ENCODE measurements at places on chromosomes 2 and 18.
A peak's percentile ranks its signal among the peaks of the same experiment; 100 is the strongest.

GRCh38 chr2:223227338-223227737 lies 175.3 kb downstream of the KCNE4 start:
- peak; percentile 80 for DNase-seq

DNA sequence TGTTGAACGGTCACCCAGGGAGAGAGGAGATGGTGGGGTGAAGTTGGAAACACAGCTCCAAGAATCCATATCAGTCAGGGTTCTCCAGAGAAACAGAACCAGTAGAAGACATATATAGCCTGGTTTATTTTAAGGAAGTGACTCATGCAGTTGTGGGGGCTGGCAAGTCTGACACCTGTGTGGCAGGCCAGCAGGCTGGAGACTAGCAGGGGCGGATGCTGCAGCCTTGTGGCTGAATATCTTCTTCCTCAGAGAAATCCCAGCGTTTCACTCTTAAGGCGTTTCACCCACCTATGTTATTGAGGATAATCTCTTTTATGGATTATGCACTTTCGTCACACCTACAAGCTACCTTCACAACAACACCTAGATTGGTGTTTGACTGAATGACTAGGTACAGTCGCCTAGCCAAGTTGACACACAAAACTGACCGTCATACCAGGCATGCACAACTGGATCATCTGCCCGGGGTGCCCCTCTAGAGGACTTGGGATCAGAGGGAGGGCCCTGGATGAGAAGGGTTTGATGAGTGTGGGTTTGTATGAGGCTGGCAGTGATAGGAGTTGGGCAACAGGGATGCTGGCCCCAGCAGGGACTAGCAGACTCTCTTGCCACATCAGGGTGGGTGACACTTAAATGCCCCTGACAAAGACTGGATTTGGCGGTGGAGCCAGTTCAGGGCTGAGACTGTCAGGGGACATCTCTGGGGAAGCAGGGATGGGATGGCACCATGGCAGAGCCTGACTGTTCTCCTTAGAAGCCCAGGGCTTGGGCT lies 23.4 kb downstream of the MROH2A start:
- no peak for DNase-seq

DNA sequence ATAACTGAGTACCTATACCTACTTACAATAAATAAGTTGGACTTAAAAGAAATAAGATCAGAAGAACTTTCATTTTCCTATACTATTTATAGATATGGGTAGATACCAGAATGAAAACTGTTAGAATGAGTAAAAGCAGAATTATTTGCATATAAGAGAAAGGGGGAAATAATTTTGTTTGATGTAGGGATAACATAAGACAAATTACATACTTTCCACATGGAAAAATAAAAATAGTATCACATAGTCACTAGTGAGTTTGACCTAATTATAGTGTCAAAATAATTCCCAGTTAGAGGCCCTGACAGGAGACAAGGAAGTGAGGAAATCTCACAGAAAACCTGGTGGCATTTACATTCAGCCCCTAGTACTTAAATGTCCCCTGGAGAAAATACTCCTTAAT lies 28.6 kb downstream of the KCMF1 start:
- no peak for DNase-seq

- no peak for DNase-seq
Observed at GRCh38 chr2:5285872-5286769, 406.1 kb upstream of the SOX11 start.

- DNase-seq, result no peak
Observed at GRCh38 chr2:71877636-71878035, 270.0 kb downstream of the CYP26B1 start.

- no peak for DNase-seq
Observed at GRCh38 chr2:109439390-109439786, 174.4 kb downstream of the SEPTIN10 start.

- no peak for DNase-seq
Observed at GRCh38 chr2:216064665-216065064, 16.9 kb downstream of the PECR start.

GRCh38 chr2:62808554-62808953 lies 103.0 kb downstream of the EHBP1 start:
- DNase-seq, result no peak

GRCh38 chr2:95342556-95343320 lies 45.6 kb downstream of the KCNIP3 start:
- no peak for DNase-seq

- DNase-seq, result no peak
Observed at GRCh38 chr2:70961648-70961994, 16.8 kb upstream of the ANKRD53 start.

DNA sequence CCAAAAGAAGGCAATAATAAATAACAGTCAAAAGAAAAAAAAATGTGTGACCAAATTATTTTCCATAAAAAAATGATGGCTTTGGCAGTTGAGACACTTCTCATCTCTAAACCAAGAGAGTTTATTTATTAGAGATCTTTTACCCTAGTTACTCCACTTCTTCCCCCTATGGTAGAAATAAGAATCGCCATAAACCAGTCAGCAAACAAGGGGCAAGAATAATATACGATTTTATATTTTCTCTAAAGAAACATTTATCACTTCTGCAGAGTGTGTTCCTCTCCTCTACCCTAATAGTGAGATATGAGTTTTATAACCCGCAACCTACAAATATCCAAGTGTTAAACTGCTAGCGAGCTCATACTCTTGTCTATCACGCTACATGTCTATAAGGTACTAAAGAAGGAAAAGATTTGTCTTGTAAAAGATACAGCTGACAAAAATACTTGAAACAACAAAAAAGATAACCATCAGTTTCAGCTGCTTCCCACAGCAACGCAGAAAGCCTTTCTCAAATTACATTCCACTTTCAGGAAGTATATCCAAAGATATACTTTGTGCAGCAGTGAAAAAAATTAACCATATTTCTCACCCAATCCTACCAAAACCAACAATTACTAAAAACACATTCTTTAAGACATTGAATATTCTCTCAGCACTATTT lies 2.3 kb downstream of the RNF103 start:
- no peak for DNase-seq

DNA sequence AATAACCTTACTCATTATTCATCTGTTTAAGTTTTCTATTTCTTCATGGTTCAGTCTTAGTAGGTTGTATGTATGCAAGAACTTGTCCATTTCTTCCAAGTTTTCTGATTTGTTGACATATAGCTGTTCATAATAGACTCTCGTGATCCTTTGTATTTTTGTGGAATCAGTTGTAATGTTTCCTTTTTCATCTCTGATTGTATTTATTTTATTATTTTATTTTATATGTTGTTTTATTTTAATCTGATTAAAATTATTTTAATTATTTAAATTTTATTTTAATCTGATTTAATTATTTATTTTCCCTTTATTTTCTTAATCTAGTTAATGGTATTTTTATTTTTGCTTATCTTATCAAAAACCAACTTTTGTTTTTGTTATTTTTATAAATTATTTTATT lies 43.5 kb upstream of the SLC9A2 start:
- DNase-seq, result no peak

DNA sequence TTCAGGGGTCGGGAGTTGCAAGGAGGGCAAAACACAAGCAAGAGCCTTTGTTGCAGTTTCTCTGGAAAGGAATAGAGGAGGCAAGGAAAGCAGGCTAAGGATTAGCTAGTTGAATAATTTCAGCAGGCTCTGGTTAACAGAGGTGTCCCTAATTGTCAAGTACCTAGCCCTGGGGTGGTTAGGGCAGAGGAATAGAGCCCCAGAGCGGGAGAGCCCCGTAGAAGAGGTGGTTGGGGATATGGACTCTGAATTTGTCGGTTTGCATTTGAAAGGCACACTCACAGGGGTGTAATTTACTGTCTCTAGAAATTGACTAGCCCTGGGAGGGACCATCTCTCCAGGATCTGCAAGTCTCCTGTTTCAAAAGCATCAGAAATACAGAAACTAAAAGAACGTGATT lies 1030.2 kb downstream of the TMEM182 start:
- DNase-seq, result no peak

- no peak for DNase-seq
Observed at GRCh38 chr2:55150834-55151233, 81.3 kb downstream of the CLHC1 start.

DNA sequence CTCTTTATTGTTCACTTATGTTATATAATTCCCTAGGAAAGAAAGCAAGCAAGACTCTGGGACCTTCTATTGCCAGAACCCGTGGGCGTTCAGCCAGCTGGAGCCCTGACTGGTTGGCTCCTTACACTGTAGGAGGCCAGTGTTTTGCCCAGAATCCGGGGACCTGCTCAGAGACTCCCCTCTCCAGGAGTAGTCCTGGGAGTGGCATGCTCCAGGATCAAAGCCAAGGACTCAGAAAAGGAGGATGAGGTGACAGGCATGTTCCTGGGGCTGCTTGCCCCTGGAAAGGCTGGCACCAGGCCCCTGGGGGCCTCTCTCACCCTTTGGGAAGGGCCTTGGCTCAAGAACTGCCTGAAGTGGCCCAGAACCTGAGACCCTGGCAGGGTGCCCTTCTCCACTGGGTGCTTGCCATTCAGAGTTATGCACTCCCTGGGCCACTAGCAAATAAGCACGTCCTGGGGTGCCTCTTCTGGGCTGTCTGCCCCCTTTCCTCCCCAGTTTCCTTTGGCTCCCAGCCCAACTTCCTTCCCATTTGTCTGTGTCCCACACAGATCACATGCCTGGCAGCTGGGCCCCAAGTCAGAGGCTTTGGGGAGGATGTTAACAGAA lies 19.6 kb upstream of the KIF3C start:
- peak; percentile 27 for DNase-seq

GRCh38 chr2:195151711-195152110 lies 505.3 kb upstream of the SLC39A10 start:
- no peak for DNase-seq

DNA sequence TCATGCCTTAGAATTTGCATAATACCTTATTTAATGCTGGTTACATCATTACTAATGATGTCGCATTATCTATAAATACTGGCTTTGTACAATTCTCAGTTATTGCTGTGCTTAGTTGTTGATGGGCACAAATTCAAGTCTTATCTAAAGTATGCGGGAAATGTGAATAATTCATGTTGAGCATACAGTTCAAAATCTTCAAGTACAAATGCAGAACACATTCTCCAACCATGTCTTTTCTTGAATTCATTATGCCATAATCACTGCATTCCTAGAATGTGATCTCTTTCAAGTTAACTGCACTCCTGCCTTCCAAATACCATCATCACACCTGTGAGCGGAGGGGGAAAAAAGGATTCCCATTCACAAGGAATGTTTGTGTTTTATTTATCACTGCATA lies 337.0 kb downstream of the MBD2 start:
- peak; percentile 3 for DNase-seq

DNA sequence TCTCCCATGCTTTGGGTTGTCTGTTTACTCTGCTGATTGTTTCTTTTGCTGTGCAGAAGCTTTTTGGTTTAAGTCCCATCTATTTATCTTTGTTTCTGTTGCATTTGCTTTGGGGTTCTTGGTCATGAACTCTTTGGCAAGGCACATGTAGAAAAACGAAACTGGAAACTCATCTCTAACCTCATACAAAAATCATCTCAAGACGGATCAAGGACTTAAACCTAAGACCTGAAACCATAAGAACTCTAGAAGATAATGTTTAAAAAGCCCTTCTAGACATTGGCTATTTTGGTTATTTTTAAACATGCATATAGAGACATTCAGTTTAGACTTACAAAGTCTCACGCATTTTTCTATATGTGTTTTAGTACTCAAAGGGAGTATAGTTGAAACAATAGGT lies 1164.3 kb upstream of the GYPC start:
- DNase-seq, result no peak

GRCh38 chr2:226136739-226137138 lies 662.9 kb downstream of the IRS1 start:
- DNase-seq, result no peak

- no peak for DNase-seq
Observed at GRCh38 chr2:70627211-70627898, 73.7 kb upstream of the TGFA start.

- DNase-seq, result no peak
Observed at GRCh38 chr2:57190007-57190406, 856.6 kb upstream of the VRK2 start.

GRCh38 chr2:207037896-207038295 lies 98.6 kb downstream of the CPO start:
- DNase-seq, result peak; percentile 67

GRCh38 chr2:230457073-230457768 lies 41.2 kb downstream of the SP100 start:
- DNase-seq, result no peak

GRCh38 chr2:71608034-71608433 lies 154.7 kb downstream of the DYSF start:
- DNase-seq, result no peak

DNA sequence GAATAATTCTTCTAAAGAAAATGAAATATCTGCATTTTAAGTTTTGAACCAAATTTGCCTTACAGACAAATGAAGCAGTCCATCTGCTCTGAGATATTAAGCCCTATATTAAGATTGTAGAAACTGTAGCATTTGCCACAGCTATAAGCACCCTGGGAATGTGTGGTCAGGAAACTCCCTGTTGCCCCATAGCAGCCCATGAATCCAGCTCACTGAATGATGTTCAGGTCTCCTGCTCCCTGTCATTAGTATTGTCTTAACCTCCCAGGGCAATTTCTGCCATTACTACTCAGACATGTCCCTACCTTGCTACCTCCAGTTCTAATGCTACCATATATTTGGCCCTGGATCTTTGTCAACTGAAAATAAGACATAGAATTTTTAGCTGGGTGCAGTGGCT lies 41.1 kb downstream of the CDK15 start:
- DNase-seq, result peak; percentile 57

DNA sequence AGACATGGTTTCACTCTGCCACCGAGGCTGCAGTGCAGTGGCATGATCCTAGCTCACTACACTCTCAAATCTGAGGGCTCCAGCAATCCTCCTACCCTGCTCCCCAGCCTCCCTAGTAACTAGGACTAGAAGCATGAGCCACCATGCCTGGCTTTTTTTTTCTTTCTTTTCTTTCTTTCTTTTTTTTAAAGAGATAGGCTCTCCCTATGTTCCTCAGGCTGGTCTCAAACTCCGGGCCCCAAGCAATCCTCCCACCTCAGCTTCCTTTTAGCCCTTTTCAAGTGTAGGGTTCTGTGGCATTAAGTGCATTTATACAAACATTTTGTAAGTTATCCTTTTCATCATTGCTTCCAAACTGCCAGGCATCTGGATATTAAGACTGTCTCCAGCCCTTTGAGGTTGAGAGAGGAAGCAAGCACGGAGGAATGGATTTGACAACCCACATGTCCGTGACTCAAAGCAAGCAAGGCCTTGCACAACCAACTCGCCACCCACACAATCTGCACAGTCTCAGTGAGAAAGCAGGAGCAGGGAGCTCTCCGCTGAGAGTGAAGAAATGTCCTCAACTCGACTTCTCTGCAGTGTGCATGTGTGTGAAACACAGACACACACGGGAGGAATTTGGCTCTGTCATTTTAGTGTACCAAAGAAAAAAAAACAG lies 65.6 kb downstream of the ATP8B1 start:
- peak; percentile 96 for DNase-seq

GRCh38 chr18:50159654-50160046 lies 35.3 kb downstream of the MYO5B start:
- DNase-seq, result no peak

GRCh38 chr2:171147081-171147480 lies 13.6 kb downstream of the TLK1 start:
- no peak for DNase-seq

DNA sequence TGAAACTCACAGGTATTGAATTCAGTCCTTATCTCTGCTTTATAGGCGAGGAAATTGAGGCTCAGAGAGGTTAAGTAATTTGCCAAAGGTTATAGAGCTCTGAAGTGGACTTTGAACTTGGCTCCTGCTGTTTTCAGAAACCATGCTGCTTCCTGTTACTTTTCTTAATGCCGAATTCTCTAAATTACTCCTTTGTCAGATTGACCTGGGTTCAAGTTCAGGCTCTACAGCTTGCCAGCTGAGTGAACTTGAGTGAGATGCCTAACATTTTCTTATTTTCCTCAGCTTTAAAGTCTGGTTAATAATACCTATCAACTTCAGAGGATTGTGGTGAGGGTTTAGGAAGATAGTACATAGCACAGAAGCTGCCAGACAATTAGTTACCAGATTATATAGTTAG lies 3.4 kb downstream of the ASAP2 start:
- no peak for DNase-seq
